Bone marrow (tissue), 2 donors: ENCODE measurements at places on chromosomes 16 and 17.

DNA sequence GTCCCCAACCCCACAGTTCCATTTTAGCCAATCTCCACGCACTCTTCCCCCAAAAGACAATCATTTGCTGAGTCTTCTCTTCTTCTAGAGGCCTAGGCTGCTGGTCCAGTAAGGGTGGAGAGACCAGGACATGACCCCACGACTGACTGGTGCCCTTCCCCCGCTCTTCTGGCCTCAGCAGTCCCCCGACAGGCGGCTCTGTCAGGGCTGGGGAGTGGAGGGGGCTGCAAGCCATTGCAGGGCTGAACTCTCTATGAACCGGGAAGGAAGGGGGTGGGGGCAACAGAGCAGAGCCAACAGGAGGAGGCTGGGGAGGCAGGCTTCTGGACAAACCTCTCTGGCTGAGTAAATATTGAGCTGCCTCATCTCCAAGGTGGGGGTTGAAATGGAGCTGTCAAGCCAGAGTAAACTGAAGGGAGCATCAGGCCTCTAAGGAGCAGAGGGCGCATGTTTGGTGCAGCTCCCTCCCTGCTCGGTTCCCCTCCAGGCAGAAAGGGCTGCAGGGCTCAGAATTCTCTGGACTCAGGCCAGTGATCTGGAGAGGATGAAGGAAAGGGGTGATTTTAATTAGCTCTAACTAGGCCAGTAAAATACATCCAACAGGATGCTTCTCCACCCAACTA lies 8.7 kb downstream of the HOXB1 start:
- DNase-seq = no peak

DNA sequence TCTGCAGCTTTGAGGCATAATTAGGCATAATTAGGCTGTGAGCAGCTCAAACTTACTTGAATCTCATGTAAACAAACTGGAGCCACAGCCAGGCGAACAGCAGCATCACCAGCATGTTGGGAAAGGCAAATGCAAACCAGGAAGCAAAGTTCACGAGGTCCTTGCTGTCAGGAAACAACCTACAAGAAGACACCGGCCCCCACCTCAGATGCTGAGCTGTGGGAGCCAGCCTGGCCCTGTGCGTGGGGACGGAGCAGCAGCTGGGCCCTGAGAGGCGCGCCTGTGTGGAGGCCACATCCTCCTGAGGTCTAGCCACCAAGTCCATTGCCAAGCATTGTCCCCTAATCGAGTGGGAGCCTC lies 12.2 kb downstream of the SLC13A5 start:
- DNase-seq = no peak

GRCh38 chr16:15605839-15606517 lies 37.0 kb downstream of the MARF1 start:
- no peak for DNase-seq

GRCh38 chr16:20846030-20846429 lies 39.7 kb downstream of the REXO5 start:
- no peak for DNase-seq
